ENCODE measurements at places on chromosomes 7 and 10.

- no peak for DNase-seq
Observed at GRCh38 chr7:30974605-30975255, 11.0 kb downstream of the GHRHR start.

GRCh38 chr10:33142295-33142694 lies 184.3 kb upstream of the ITGB1 start:
- DNase-seq = no peak

DNA sequence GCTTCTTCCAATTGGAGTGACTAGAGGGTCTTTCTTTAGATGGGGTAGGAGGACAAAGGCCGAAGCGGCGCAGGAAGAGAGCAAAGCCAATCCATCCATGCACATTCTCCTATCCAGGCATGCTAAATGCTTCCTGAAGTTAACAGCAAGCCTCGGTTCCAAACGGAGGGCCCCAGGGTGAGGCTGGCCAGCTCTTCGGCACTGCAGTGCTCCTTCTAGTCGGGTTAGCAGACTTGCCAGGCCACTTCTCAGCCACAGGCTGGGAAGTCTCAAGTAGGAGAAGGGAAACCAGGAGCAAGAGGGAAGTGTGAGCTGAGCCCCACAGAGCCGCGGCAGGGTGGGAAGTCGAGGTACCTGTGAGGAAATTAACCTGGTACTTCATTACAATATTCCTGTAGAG lies 253.8 kb upstream of the INHBA start:
- DNase-seq = no peak

- no peak for DNase-seq
Observed at GRCh38 chr7:139192014-139192706, 38.9 kb upstream of the UBN2 start.

- DNase-seq = no peak
Observed at GRCh38 chr7:21358648-21359047, 69.2 kb upstream of the SP4 start.

DNA sequence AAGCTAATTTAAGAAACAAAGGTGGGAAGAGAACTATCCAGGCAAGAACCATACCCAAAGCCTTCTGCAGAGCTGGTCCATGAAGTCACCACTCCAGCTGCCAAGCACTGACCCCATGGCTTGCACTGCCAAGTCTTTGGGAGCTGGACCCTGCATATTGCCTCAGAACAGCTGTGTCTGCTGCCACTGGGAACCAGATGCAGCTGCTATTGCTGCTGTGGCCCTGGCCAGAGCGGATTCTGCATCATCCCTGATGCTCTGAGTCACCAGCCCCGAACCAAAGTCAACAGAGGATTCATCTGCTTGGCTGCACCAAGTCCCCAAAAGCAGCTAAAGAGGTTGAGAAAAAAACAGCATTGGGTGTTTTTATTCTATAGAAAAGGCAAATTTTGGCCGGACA lies 39.2 kb upstream of the GSAP start:
- DNase-seq = no peak

DNA sequence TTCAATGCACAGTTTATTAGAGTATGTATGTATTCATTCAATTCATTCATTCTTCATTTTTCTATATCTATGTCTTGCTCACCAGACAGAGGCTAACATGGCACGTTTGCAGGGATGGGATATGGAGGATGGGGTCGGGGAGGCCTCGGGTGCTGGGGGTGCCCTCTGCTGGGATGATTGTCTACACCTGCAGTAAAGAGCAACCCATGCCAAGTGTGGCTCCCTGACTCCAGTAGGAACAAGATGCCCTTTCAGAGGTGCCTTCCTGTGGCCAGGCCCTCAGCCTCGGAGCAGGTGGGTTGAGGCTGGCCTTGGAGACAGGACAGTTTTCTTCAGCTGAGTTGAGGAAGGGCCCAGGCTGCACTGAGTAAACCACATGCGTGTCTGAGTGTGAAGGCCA lies 157.2 kb downstream of the SH2D4B start:
- DNase-seq = no peak

DNA sequence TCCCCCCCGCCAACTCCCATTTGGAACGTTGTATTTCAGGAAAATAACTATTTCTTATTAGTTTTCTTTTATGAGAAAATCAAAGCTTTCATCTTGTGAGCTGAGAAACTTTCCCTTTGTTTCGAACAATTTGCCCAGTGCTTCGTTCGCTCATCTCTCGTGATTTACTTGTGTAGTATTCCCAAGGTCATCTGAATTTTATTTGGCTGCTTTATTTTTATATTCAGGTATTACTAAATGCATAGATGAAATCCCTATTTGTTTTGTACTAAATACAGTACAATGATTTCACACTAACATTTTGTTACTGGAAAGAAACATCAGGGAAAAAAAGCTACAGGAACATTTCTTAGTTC lies 12.0 kb upstream of the EBLN1 start:
- no peak for DNase-seq

GRCh38 chr7:73426016-73426415 lies 7.6 kb upstream of the FZD9 start:
- no peak for DNase-seq

- DNase-seq = no peak
Observed at GRCh38 chr7:141276031-141276430, 202.2 kb downstream of the TMEM178B start.

DNA sequence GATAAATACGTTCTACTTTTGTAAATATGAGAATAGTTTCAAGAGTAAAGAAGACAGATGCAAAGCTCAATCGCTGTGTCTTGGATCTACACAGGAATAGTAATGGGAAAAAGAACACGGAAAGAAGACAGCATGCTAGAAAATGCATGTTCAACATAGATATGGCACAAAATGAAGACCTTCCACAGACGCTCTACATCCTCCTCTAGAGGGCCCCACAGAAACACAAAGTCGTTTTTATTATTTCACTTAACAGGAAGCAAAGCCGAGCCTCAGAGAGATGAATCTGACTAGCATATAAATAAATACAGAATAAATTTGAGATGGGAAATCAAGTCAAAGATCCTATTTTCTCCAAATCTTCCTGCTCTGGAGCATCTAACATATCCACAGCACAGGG lies 292.6 kb downstream of the PARD3 start:
- DNase-seq = no peak

GRCh38 chr10:113153493-113154102 lies 203.6 kb downstream of the TCF7L2 start:
- DNase-seq = no peak

DNA sequence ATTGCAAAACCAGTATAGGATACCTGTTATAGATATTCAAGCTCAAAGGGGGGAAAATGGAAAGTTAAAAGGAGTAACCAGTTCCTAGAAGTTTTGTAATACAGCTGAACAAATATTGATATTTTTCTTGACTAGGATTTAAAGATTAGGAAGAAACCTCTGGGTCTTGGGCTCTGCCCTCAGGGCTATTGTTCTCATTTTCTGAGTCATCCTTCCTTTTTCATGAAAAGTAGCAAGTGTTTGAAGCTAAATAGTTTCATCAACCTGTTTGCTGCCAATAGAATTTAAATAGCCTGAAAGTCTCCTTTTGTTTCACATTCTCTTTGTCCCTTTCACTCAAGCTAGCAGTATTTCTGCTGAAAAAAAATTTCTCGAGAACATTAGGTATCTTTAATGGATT lies 1061.1 kb upstream of the GHITM start:
- no peak for DNase-seq
